ENCODE measurements at places on chromosomes 1 and 21.

DNA sequence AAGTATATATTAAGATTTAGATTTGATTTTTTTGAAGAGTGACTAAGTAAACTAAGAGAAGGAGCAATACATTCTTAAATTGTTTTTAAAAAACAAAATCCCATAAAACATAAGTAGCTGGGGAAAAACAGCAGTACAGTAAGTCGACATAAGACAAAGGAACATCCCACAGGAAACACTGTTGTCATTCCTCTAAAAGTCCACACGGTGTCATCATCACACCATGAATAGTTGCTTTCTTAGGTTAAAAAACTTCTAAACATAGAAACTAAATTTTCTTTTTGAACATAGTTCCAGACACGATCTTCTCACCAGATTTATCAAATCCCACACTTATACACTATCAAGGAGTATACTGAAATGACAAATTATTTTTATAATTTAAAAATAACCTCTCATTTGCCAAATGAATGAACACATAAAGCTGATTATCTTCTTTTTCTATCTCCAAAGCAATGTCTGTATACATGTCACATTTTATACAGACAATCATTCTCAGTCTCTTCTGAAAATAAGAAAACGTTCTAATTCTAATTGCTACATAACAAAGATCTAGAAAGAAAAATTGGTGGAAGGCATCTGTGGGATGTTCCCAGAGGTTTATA is 15.8 kb downstream of the ODF2L start:
- peak; percentile 59 for DNase-seq

- no peak for DNase-seq
Measured at GRCh38 chr1:9279172-9279840, 13.4 kb upstream of the SPSB1 start.

DNA sequence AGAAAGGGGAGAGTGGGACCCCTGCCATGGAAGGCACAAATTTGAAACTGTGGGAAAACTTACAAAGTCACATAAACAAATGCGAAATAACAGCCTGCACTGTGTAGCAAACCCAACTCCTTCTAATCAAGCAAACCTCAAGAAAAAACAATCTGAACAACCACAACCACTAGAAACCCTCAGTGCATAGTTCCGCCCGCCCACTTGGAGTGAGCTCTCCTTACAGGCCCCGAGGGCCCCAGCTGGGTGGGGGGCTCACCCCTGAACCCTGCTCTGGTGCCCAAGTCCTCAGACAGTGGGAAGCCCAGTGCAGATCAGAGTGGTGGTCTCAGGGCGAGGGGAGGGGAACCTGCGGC is 931 bp upstream of the MXRA8 start:
- no peak for DNase-seq

- DNase-seq = no peak
Measured at GRCh38 chr1:109636201-109636952, 16.7 kb downstream of the AMPD2 start.

GRCh38 chr21:29195981-29196669 is 65.7 kb downstream of the MAP3K7CL start:
- peak; percentile 87 for DNase-seq

- no peak for DNase-seq
Measured at GRCh38 chr1:170853867-170854266, 81.5 kb upstream of the MROH9 start.

- peak; percentile 82 for DNase-seq
Measured at GRCh38 chr1:64965366-64966157, 787 bp downstream of the JAK1 start.

- no peak for DNase-seq
Measured at GRCh38 chr1:242522996-242523718, 1.3 kb downstream of the PLD5 start.

DNA sequence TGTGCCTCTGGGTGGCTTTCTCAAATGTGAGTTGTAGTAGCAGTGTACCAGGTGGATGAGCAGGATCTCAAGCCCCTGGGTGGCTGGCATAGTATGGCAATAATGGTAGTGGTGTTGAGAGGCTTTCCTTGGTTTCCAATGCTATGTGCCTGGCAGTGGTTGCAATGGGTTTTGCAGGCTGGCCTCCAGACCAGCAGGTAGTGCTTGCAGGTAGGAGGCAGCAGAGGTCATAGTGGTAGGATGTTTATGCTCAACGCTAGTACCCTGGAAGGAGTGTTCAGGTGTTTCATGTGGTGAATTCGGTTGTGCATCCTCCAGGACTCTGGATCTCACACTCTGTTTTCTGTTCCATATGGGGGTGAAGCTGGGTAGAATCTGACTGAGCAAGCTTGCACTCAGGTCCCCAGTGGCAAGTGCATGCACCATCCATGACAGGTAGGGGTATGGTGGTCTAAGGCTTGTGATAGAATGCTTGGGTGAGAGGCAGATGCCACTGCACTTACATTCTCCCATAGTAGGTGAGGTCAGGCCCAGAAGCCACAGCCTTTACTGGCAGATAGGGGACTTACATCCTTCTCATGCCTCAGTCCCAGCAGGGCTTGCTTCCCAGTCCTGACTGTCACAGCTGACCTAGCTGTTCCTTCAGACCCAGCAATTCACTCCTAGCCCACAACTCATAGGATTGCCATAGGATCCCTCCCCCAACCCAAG is 410.5 kb upstream of the LRRC7 start:
- DNase-seq = no peak

DNA sequence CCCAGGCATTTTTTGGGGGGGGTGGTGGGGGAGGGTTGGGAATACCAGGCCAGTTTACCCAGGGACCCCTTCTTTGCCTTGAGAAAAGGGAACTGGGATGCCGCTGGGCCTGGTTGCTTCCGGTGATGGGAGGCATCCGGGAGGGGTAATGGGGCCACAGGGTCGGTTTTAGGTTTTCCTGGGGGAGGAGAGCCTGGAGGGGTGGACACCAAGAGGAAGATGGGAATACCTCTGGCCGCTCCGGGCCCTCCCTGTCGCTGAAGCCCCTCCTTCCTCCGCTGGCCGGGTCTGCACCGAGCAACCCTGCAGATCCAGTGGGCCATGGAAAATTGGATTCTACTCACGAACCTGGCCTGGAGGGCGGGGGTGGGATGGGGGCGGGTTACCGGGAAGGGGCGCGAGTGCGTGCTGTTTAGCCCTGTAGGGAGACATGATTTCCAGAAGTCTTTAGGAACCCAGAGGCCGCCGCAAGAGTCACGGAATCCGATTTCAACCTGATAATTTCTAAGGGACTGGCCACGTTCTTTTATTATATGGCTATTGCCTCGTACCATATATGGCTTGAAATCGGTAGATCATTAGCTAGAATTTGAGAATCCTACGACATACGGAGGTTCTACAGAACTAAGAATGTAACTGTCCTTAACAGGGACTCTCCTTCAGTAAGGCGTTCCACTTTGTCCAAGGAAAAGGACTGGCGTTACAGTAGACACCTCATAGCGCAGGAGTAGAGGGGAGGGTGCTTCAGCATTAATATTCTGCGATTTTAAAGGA is 749 bp downstream of the AKIRIN1 start:
- DNase-seq = no peak

DNA sequence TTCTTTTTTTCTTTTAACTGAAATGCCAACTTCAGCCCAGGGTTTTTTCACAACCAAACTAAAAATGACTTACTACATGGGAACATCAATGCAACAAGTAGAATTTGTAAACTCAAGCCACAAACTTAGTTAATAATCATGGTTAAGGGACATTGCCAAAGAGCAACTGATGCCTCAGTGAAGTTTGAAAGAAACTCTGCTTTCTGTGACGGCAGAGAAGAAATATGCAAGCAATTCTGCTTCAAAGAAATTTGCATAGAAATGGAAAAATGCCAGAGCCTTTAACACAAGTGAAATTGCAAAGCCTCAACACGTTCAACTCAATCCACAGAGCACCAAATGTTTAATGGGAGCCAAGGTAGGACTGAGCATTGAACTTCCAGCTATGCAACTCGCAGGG is 5.0 kb upstream of the CHD5 start:
- DNase-seq = no peak

- DNase-seq = no peak
Measured at GRCh38 chr21:30415993-30416392, 9.7 kb downstream of the KRTAP13-3 start.

DNA sequence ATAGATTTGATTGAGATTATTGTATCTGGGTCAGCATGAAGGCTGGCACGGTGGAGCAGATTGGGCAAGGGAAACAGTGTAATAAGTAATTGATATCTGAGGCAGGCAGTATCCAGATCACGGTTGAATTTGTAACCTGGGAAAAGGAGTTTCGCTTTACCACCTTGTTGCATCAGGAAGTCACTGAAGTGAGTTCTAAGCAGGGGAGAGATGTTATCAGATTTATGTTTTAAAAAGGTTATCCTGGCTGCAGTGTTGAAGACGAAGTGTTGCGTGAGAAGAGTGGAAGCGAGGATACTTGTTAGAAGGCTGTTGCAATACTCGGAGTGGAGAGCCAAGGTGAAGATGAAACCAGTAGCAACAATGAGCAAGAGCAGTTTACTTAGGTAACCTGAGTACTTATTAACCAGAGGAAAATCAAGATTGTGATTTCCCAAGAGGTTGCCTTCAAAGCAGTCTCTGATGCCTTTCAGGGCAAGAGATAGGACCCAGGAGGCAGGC is 77.8 kb downstream of the LHX9 start:
- no peak for DNase-seq

DNA sequence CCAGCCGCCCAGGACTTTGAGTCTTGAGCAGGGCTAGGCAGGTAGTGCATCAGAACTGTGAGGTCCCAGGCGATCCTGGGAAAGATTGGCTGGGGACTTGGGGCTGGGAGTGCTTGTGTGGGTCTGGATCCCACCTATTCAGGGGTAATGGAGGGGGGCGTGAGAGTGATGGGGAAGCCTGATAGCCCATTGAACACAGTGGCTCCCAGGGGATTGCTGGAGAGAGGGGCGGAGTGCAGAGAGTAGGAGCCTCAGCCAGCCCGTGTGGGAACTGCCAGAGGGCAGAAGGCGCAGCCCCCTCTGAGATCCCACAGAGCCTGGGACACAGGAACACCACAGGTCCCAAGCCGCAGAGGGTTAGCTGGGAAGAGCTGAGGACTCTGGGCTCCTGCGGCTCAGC is 19.3 kb upstream of the PDZK1IP1 start:
- no peak for DNase-seq
